NCI-H69 (cell line): ENCODE measurements at places on chromosomes 12 and 14.

- no peak for DNase-seq
Observed at GRCh38 chr14:104587641-104588040, 8.1 kb downstream of the C14orf180 start.

- peak; percentile 82 for DNase-seq
Observed at GRCh38 chr14:103629503-103630121, 601 bp downstream of the KLC1 start.

- no peak for DNase-seq
Observed at GRCh38 chr14:95184413-95184790, 27.1 kb upstream of the DICER1 start.

DNA sequence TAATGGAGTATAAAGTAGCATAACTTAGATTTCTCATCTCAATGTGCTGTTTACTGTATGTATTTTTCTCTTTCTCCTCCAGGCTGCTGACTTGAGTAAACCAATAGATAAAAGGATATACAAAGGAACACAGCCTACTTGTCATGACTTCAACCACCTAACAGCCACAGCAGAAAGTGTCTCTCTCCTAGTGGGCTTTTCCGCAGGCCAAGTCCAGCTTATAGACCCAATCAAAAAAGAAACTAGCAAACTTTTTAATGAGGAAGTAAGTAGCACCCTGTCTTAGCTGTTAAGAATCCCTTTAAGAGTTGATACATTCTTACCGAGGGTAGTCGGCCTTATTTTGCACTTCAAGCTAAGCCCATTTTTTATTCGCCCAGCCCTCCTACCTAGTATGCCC, 55.2 kb downstream of the WDR20 start:
- no peak for DNase-seq

GRCh38 chr12:10891937-10892336, 7.9 kb upstream of the PRH1 start:
- no peak for DNase-seq

DNA sequence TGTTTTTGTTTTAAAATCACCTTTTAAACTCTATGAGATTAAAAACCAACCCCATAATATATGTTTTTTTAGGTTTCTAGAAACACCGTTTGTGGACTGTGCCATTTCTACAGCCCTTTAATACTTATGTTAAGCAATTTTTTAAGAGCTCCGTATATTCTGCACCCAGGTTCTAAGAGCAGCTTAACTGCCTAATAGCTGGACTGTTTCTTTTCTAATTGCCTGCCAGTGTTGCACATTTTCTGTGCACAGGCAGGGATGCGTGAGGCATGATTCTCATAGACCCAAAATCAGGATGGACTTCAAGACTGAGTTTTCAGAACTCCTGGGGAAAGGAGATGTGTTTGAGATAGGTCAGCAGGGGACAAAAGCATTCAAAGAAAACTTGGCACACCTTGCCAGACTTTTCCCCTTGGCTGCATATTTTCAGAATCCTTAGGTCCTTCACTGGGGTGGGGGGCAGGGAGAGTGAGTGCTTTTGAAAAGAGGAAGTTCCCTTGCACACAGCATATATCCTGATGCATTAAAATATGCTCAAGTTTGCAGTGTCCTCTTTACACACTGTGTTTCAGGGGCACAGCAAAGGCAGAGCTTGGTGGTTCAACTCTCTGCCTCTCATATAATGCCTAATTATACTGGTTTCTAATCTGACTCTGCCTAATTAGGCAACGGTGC, 27.9 kb downstream of the TMEM30B start:
- DNase-seq = peak; percentile 47

DNA sequence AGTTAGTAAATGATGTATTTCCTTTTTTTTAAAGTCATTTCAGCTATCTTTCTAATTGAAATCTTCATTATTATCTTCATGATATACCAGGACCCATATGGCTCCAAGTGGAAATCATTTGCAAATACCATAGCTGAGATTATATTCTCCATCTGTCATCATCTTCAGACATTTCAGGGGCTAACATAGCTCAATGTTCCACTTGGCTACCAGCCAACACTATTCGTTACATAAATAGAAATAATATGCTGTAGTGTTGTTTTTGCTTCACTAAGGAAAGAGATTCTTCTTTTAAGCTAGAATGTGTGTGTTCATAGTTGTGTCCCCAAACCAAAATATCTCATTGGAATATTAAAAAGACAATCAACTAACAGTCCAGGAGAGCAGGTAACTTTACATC, 225.1 kb downstream of the DIO2 start:
- DNase-seq = peak; percentile 54

DNA sequence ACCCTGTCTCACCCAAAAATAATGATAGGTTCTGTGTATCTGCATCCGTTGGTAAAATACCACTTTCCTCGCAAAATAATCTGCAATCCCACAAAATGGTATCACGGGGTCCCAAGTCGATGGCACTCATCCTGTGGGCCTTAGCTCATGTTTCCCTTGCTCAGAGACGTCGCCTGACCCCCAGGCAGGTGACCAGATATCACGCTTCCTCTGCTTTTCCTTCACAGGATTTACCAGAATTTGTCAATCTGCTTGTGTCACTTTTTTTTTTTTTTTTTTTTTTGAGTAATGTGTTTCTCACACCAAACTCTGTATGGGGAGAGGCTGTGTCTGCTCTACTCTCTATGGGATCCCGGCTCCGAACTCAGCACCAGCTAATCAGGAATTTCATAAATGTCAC, 162.7 kb downstream of the PRKCH start:
- no peak for DNase-seq

GRCh38 chr14:71471634-71472355, 460.4 kb upstream of the RGS6 start:
- DNase-seq = no peak

GRCh38 chr12:128806573-128806972, 17.2 kb downstream of the SLC15A4 start:
- no peak for DNase-seq
